NCI-H2171 treated with DMSO at 0.1 percent for 48 hours (cell line): ENCODE measurements at places on chromosomes 13 and 19.

DNA sequence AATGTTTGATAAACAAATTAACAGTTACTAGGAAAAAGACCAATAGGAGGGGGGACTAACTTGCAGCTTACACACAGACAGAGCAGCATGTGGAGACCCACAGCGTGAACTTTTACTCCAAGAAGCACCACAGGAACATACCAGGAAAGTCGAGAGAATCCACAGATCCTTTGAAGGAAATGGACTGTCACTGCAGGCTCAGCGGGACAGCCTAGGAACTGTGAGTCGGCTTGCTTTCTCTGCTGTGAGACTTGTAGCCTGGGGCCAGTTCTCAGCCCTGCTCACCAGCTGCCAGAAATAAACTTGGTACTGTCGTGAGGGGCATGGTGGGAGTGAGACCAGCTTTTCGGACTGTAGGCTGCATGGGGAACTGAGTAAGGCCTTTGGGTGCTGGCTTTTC lies 1211.5 kb downstream of the PCDH17 start:
- no peak for DNase-seq

DNA sequence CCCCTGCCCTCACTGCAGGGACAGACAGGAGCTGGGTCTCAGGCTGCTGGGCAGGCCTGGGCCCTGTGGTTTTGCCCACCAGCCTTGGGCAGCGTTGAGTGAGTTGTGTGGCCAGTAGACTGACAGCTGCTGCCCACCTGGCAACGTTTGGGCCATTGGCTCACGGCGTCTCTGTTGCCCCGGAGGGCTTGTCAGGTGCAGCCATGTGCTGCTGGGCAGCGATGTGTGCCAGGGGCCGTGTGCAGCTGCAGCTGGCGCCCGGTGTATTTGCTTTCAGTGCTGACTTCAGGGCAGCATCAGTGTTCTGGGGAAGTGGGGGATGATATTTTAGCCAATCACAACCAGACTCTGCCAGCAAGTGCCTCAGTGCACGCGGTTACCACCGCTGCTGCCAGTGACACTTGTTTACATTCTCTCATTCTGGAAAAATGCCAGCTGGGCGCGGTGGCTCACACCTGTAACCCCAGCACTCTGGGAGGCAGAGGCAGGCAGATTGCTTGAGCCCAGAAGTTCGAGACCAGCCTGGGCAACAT lies 10.6 kb downstream of the FZR1 start:
- DNase-seq = peak; percentile 79

DNA sequence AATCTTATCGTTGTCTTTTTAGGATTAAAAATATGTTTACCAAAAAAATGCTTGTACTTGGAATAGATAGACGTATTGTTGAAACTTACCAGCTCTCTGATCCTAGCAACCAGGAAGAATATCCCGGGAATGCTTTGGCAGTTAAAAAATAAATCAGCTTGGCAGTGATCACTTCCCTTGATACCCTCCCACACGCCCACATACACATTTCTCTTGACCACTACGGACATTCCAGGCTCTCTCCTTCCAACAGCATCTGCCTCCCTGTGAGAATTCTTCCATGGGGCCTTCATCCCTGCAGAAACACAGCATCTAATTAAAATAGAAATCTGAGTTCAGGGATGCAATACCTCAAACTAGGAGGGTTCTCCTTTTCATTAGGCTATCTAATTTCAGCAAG lies 57.9 kb downstream of the THSD1 start:
- no peak for DNase-seq

- DNase-seq = no peak
These were observed 12.6 kb downstream of the ZNF528 start for GRCh38 chr19:52410276-52410675.

GRCh38 chr13:20425819-20426219 lies 99.8 kb downstream of the CRYL1 start:
- no peak for DNase-seq

GRCh38 chr13:22836475-22836874 lies 344.3 kb upstream of the SGCG start:
- DNase-seq = no peak

DNA sequence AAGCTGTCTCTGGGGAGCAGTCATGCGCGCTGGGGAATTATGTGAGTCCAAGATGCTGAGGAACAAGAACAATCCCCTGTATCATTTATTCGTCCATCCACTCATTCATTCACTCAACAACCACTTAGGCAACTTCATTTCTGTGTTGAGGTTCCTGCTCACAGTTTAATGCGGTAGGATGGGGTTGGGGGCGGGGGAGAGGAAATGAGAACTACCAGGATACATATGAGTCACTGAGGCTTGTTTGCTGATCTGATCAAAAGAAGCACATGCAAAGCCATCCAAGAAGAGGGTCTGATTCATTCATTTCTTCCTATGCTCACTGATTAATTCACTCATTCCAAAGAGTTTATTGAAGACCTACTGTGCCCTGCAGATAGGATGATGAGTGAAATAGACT lies 20.9 kb downstream of the ZNF536 start:
- no peak for DNase-seq

GRCh38 chr19:48858984-48859710 lies 9.3 kb downstream of the PLEKHA4 start:
- no peak for DNase-seq

DNA sequence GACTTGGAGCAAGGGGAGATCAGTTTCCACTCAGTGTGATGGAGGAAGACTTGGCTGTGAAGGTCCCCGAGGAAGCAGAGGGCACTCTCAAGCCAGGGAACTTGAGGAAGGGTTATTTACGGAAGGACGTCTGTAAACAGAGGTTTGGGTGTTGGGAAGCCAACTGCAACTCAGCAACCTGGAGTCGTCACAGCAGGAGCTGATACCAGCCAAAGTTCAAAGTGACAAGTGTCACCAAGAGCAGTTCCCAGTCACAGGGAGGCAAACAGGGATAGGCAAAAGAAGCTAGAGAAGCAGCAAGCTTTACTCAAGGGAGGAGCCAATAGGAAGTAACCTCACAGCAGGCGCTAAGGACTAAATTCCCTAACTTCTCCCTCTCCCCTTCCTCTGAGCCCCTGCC lies 205.5 kb downstream of the EFNB2 start:
- no peak for DNase-seq

- DNase-seq = no peak
These were observed 2.0 kb upstream of the TMEM221 start for GRCh38 chr19:17450264-17451075.

DNA sequence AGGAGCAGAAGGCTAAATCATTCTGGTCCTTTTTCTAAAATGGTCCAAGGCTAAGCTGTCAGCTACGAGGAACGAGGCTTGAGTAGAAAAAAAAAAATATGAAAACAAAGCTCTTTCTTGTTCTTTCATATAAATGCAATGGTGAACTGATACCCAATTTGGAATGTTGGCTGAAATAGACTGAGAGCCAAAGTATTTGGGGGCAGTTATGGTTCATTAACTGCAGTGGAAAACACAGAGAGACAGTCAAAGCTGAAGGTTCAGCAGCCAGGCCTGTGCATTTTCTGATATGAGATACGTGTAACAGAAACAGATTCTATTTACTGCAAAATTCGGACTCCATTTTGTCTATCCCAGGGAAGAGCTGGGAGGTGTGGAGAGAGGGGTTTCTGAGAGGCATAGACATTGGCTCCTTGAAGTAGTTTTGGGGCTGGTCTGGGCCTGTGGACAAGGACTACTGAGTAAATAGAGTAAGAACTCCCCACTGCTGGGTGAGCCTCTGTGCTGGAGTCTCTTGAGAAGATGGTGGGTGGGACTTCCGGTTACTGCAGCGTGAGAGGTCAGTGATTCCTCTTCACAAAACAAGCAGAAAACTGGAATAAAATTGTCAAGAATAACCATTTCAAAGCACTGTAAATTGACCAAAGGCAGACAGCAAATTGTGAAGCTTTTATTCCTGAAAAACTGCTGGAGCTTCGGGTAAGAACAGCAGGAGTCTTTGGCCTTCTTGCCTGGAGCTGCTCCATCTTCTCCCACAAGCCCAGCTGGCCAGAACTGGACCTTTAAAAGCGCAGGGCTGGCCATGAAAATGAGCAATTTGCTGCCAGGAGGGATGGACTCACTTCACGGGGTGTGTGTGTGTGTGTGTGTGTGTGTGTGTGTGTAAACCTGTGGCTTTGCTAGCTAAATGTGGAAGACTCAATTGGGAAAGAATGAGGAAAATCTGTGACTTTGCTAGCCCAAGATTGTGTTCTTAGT lies 43.1 kb upstream of the CNMD start:
- DNase-seq = no peak

GRCh38 chr19:2460245-2460644 lies 3.5 kb upstream of the LMNB2 start:
- no peak for DNase-seq

GRCh38 chr19:40687525-40688016 lies 2.9 kb downstream of the NUMBL start:
- DNase-seq = no peak

GRCh38 chr13:26376430-26376829 lies 122.5 kb downstream of the CDK8 start:
- no peak for DNase-seq

DNA sequence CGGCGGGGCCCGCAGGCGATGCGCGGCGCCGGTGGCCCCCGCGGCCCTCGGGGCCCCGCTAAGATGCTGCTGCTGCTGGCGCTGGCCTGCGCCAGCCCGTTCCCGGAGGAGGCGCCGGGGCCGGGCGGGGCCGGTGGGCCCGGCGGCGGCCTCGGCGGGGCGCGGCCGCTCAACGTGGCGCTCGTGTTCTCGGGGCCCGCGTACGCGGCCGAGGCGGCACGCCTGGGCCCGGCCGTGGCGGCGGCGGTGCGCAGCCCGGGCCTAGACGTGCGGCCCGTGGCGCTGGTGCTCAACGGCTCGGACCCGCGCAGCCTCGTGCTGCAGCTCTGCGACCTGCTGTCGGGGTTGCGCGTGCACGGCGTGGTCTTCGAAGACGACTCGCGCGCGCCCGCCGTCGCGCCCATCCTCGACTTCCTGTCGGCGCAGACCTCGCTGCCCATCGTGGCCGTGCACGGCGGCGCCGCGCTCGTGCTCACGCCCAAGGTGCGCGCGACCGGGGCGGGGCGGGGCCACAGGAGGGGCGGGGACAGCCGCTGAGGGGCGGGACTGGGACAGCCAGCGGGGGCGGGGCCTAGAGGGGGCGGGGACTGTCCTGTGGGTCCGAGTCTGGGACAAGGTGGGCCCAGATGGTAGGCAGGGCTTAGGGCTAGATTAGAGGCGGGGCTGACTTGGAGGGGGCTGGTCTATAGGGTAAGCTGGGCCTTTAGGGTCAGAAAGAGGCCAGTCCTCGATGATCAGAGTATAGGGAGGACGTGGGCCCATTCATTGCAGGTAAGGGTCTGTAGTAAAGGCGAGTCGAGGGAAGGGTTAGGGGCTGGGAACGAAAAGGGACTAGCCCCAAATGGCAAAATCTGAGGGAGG lies 5.1 kb downstream of the GRIN2D start:
- DNase-seq = peak; percentile 76
